Mesothelial cell of epicardium (in vitro differentiated cells): ENCODE measurements at places on chromosomes 12 and 14. TPM values are rescaled to one million over a fixed set of nuclear protein-coding genes. Genes with fewer than 3 reads are reported as not detected.

The SLC15A4 gene
- total RNA-seq, result 26.1 to 26.6 TPM (median 26.5 TPM) in 3 replicates

DNA sequence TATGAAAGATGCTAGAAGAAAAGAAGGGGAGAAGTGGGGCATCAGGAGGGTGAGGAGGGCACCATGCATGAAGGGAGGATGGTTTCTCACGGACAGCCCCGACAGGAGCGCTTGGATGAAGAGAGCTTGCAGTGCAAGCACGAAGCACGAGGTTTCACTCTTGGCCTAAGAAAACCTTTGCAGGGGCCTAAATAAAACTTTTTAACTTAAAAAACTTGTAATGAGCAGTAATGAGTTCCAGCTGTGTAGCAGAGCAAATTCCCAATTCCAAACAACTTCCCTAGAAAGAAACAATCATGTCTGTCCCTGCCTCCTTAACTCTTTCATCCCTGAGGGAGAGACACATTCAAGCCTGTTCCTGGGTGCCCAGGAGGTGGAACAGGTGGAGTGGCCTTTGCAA is 119.5 kb downstream of the PAH start:
- DNase-seq, result no peak

The LBHD2 gene
- total RNA-seq, result not detected in 3 replicates

GRCh38 chr14:66360366-66360926 is 125.7 kb upstream of the CCDC196 start:
- no peak for DNase-seq

- no peak for DNase-seq
Measured at GRCh38 chr12:106066051-106066705, 72.6 kb downstream of the NUAK1 start.

- no peak for DNase-seq
Measured at GRCh38 chr14:84610086-84610485, 919.9 kb upstream of the FLRT2 start.

GRCh38 chr12:58323676-58324075 is 382.3 kb downstream of the ATP23 start:
- DNase-seq, result no peak
